IPS-NIHi11 (cell line): ENCODE measurements at places on chromosomes 1 and 21.
A peak's percentile ranks its signal among the peaks of the same experiment; 100 is the strongest.

GRCh38 chr21:42350318-42350910 lies 380 bp downstream of the TFF2 start:
- DNase-seq: no peak

- DNase-seq: no peak
Measured at GRCh38 chr1:234735476-234735875, 125.5 kb upstream of the IRF2BP2 start.

DNA sequence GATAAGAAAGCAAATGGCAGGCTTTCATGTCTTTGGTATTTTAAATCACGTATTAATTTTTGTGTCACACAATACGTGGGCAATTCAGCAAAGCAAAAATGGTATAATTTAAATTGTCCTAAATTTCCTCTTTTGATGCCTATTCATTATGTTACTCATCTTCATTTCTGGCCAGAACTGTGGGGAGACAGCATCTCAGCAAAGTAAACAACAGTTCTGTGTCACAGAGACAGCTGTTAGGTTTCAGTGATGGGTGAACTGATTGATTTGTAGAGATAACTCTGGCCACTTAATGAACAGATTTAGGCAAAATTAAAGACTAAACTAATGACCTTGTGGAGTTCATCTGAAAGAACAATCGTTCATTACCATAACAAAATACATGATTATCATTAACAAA lies 49.2 kb downstream of the FH start:
- no peak for DNase-seq

- DNase-seq: no peak
Measured at GRCh38 chr1:4307911-4308545, 346.4 kb upstream of the AJAP1 start.

DNA sequence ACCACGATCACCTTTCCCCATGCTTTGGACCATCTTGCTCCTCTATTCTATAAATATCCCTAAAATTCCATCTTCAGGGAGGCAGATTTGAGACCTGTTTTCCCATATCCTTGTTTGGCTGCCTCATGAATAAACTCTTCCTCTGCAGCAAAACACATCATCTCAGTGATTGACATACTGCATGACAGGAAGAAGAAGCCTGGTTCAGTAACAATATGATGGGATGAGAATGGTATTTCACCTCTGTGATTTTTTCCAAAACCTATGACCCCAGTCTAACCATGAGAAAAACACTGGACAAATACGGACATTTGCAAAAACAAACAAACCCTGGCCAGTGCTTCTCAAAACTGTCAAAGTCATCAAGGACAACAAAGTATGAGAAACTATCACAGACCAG lies 53.8 kb upstream of the ZSWIM5 start:
- DNase-seq: no peak

DNA sequence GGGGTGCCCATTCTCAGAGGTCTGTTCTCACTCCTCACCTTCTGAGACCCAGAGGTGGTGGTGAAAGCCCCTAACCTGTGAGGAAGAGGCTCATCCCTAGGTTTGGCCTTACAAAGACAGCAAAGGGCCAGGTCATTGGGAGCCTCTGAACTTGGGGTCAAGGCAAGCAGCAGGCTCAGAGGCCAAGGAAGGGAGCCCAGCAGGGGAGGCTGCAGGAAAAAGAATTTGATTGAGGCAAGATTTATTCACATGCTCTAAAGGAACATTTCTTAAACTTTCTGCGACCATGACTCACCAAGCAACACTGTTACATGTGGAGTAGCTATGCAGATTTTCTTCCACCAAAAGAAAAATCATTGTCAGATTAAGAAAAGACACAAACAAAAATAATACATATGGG lies 132.5 kb upstream of the SYT6 start:
- DNase-seq: no peak

- no peak for DNase-seq
Measured at GRCh38 chr1:64826991-64827390, 82.1 kb downstream of the RAVER2 start.

DNA sequence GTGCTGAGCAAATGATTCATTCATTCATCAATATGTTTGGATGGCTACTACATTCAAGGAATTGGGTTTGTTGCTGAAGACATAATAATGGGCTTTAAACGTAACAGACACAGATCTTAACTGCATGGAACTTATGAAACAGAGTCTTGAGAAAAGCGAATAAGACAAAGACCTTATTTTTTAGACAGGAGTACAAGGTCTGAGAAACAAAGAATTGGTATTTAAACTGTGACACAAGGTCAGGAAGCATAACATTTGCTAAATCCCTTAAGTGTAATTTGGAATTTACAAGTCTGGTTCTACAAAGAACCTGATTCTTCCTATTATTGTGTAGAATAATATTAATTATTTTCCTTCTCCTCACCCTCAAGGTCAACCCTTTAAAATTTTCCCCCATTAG lies 565.4 kb upstream of the RGS18 start:
- no peak for DNase-seq

DNA sequence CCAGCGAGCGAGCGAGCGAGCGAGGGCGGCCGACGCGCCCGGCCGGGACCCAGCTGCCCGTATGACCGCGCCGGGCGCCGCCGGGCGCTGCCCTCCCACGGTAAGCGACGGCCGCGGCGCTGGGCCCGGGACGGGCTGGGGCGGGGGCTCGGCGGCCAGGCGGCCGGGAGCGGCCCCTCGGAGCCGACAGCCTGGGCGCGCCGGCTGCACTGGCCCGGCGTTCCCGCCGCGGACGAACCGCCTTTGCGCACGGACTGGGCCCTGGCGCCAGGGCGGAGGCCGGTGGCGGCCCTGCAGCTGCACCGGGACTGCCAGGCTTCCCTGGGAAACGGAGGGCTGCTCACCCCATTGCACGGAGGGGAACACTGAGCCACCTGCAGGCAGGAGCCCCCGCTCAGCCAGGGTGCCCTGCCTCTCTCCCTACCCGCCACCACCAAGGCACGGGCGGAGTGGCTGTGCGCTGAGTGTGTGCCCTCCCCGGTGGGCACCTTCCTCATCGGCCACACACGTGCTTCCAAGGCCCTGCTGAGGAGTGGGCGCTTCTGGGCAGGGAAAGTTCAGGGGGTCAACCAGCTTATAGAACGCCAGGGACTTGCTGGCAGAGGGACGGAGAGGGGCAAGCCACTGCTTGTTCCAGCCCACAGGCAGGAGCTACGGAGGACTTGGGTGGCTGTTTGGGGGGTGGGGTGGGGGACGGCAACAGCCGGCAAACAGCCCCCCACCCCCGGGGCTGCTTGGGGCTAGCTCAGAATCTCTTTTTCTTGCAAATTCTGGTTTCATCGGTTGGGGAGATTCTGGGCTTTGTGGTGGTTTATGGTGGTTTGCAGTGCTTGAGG lies 532 bp downstream of the CSF1 start:
- peak; percentile 78 for DNase-seq

DNA sequence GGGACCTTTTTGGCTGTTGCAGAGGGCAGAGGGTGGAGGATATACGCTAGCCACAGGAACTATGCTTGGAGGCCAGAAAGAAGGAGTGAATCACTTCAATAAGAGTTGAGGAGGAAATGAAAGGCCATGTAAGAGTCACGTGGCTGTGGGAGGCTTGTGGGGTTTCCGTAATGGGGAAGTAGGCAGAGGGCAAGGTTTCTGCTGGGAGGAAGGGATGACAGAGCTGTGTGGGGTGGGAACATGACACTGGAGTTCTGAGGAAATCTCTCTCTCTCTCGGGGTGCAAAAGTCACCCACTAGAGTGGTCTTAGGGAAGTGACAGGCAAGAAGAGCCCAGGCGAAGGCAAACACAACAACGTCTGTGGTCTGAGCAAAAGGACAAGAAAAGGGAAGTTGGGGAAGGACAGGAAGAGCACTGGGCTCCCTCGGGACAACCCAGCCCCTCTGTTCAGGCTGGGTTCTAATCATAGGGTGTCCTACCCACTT lies 3.9 kb upstream of the CD1C start:
- DNase-seq: no peak

DNA sequence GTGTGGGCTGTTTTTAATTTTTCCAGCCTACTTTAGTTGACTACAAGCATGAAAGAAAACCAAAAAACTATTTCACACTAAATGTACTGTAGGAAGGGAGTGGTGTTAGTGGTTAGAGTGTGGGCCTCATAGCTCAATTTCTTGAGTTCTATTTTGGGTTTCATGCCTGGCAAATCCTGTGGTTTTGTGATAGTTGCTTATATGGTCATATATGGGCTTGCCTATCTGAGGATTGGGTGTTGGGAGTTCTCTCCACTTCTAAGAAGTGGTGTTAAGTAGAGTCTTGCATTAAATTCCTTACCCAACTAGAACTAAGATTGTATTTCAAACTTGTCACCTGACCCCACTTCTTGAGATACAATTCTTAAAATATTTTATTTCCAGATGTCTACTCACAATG lies 37.8 kb upstream of the COL11A1 start:
- DNase-seq: no peak

DNA sequence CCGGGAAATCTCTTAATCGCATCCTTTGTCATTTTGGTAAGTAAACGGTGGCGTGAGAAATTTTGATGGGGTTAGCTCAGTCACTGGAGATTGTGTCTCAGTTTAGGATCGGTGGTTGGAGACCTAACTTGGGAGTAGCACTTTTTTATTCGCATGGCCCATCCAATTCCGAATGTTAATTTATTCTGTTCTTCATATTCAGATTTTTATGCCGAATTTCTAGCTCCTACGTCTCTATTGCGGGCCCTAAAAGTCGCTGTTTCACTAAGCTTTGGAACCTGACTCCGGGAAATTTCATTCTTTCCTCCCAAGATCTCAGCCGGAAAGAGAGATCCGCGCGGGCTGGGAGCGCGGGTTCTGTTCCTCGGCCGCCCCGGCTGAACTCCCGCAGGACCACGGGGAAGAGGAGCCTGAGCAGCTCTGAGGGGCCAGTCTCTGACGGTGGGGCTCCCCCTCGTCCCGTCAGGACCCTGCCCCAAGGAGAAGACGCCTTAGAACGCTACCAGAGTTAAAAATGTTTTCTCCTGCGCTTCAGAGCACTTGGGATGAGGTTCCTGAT lies 279.7 kb downstream of the FAM72C start:
- no peak for DNase-seq

DNA sequence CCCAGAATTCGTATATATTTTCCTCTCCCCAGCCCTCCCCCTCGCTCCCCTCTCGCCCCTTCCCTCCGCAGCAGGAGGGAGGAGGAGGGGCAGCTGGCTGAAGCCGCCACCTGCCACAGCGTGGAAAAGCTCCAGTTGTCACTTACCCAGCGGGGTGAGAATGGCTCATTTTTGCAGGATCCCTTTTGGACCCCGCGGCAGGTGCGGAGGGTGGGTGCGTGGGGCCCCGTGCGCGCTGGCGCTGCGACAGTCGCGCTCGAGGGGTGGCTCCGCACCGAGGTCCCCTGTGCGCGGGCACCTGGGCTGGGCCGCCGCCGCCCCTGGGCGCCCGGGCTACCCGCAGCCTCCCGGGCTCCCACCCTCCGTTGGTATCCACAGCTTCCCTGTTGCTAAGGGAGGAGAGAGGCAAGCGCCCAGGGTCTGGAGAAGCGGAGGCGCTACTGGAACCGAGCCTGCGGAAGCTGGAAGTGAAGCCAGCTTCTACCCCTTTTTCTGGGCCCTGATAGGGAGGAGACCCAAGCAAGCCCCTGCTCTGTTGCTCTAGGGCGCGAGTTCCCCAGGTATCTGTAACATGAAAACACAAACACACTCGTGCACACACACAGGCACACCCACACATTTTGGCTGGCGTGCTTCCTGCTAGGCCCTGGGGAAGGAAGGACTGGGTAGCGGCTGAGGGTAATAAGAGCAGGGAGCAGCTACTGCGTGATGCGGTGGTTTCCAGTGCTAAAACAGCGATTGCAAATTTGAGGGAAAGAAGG lies at the start of gene ERICH3:
Gene ERICH3, minus strand, starts transcription at position 442 of the 761 bp plus-strand sequence. Its CDS starts 273 bp downstream, at position 169.
- DNase-seq: peak; percentile 33

- DNase-seq: no peak
Measured at GRCh38 chr1:185155600-185156287, 1.0 kb downstream of the TRMT1L start.

DNA sequence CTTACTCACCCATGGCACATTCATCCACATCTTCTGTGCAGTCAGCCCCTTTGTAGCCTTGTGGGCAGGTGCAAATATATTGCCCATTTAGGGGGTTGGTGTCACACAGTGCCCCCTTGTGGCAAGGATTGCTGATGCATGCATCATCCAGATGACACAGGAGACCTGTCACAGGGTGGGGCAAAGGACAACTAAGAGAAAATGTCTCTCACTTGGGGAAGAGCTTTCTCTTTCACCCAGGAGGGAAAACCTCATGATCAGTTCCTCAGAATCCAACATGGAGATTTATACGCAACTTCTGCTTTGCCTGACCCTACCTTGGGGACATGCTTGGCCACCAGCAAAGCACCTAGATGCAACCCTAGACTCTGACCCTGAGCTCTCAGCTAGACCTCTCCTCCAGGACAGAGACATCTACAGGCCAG lies 71.8 kb upstream of the ADAM30 start:
- DNase-seq: peak; percentile 67

DNA sequence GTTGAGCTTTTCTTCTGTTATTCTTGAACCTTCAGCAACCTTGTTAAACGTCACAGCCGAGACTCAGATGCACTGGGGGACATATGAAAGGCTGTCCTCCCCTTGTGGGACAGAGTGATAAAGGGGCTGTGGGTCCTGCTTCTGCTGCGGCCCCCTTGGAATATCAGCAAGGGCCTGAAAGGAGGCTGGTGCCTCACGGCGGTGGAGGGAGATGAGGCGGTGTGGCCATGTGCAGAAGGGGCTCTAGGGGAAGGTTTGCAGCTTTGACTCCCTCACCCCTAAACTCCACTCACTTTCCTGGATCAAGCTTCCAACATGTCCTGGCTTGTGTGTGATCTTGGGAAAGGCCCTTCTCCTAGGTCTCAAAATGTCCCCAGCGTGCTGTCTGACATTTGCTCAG lies 270.7 kb upstream of the CSF3R start:
- no peak for DNase-seq

- no peak for DNase-seq
Measured at GRCh38 chr1:15008783-15009729, 144.5 kb upstream of the TMEM51 start.

GRCh38 chr1:203380420-203381150 lies 29.7 kb upstream of the FMOD start:
- DNase-seq: peak; percentile 1

DNA sequence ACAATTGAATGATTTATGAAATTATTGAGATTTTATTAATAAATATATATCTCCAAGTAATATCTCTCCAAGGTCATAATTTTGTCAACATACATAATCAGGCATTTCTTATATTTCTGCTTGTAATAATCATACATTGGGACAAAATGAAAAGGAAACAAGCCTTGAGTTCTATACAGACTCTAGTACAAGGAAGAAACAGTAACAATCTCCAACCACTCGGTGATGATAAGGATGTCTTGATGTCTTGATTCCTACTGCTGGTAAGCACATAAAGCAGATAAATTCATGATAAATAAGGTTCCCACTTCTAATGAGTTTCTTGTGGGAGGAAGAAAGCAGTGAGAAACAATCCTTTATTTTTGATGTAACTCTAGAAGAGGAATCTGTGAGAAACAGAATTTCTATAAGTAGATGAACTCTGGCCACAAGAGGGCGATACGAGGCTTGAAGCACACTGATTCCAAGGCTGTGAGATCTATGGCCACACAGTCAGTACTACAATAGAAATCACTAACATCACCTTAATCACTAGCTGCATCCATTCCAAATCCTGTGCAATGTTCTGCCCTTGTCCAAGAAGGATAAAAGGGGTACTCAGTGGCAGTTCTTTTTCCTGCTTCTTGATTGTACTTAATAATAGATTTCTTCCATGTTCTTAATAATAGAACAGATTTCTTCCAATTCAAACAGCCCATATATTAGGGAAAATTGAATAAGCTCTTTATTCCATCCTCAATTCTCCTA lies 41.4 kb upstream of the LRRC8B start:
- peak; percentile 72 for DNase-seq
